Stimulated activated CD8-positive, alpha-beta memory T cell treated with anti-CD3 and anti-CD28 coated beads, Interleukin-15, amount 100 ng/mL, for 24 hours (primary cell): ENCODE measurements at places on chromosomes 11 and 22.

DNA sequence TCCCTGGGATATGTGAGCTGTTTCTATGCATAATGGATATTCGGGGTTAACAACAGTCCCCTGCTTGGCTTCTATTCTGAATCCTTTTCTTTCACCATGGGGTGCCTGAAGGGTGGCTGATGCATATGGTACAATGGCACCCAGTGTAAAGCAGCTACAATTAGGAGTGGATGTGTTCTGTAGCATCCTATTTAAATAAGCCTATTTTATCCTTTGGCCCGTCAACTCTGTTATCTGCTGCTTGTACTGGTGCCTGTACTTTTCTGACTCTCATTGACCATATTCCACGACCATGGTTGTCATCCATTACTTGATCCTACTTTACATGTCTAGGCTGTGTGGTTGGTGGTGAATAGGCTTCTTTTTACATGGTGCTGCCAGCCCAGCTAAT is 1.3 kb downstream of the TUG1 start:
- no peak for DNase-seq

DNA sequence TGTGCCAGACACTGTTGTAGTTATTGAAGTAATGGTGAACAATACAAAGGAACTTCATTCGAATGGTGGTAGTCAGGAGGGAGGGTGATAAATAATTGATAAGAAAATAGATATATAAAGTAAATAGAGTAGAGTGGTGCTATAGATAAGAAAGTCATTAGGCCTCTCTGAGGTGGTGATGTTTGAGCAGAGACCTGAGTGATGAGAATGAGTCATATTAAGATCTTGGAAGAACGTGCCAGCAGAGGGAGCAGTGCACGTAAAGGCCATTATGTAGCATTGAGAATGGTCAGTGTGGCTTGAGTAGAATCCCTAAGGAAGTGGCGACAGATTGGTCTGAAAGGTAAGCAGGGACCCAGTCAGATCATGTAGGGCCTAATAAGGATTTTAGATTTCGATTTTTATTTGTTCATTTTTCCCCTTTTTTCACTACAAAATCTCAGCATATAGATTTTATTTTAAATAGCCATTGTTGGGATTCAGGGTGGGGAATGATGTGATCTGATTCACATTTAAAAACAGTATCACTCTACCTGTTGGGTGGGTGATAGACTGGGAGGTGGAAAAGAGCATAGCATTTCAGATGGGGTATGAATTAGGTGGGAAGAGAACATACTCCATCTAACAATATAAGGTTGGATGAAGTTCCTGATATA is 44.7 kb downstream of the CCDC90B start:
- no peak for DNase-seq

DNA sequence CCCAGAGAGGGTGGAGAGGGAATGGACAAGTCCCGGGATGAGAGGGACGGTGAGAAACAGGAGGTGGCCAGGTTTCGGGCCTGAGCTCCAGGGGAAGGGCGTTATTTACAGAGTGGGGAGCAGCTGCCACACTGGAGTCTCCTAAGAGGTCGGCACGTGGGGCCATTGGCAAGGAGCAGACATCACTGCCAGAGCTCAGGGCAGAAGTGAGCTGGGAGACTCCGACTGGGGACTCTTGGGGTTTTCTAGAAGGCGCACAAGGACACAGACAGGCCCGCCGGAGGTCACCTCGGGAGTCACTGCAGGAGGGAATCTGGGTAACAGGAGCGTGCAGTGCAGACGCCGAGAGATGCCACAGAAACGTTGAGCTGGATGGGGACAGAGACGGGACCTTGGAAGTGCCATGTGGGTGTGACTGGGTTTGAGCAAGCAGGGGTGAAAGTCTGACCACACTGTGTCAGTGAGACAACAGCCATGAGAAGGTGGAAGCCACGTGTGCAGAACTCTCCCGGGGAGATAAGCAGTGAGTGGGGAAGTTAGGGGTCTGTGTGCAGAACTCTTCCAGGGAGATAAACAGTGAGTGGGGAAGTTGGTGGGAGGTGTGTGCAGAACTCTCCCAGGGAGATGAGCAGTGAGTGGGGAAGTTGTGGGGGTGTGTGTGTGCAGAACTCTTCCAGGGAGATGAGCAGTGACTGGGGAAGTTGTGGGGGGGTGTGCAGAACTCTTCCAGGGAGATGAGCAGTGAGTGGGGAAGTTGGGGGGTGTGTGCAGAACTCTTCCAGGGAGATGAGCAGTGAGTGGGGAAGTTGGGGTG is 187.5 kb downstream of the SHANK2 start:
- no peak for DNase-seq

GRCh38 chr22:36548606-36549005 is 19.6 kb upstream of the EIF3D start:
- DNase-seq = no peak

DNA sequence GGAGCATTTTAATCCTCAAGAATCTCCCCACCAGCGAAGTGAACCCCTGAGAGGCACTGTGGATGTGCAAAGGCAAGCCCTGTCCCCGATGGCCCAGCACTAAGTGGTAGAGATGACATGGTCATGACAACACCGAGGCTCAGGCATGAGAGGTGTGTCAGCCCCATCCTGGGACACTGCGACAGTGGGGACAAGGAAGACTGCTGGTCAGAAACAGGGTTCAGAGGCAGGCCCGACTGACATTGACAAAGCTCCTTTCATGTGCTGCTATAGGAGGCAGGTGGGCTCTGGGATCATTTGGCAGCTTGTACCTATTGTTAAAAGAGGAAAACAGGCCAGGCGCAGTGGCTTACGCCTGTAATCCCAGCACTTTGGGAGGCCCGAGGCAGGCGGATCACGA is 54.3 kb upstream of the MYEOV start:
- DNase-seq = no peak

GRCh38 chr11:118623269-118623655 is 15.8 kb downstream of the PHLDB1 start:
- no peak for DNase-seq

DNA sequence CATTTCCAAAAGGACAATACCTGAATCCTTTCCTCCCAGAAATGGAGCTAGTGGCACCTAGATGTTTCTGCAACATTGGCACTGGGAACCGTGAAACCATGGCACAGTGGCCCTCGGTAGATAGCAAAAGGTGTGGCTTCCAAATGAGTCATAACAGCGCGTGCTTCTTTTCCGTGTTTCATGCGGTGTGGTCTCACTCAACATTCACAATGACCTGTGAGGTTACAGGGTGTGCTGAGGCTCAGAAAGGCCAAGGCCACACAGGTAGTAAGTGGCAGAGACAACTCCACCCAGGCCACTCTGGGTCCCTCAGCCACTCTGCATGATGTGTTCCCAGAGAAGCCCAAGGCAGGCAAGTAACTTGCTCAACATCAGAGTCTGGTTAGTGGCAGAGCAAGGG is 67.4 kb downstream of the TP53I11 start:
- DNase-seq = no peak

DNA sequence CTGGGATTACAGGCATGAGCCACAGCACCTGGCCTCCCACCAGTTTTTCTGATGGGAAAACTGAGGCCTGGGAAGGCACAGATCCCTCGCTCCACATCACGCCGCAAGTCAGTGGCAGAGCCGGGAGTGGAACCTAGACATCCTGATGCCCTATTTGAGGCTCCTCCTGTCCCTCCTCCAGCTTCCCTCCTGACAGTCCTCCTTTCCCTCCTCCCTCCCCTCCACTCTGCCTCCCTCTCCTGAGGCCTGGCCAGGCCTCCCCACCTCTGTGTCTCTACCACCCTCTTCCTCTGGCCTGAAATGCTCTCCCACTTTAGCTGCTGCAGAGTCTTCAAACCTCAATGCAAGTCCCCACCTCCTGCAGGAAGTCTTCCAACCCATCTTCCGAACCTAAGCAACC is 13.3 kb upstream of the TP53I11 start:
- DNase-seq = no peak

GRCh38 chr11:12099132-12099873 is 11.1 kb upstream of the MICAL2 start:
- no peak for DNase-seq

GRCh38 chr11:69726481-69726880 is 22.7 kb upstream of the FGF19 start:
- no peak for DNase-seq

- no peak for DNase-seq
Measured at GRCh38 chr11:81674211-81674610, 1059.5 kb downstream of the FAM181B start.

- no peak for DNase-seq
Measured at GRCh38 chr11:22044126-22044525, 148.8 kb upstream of the ANO5 start.

DNA sequence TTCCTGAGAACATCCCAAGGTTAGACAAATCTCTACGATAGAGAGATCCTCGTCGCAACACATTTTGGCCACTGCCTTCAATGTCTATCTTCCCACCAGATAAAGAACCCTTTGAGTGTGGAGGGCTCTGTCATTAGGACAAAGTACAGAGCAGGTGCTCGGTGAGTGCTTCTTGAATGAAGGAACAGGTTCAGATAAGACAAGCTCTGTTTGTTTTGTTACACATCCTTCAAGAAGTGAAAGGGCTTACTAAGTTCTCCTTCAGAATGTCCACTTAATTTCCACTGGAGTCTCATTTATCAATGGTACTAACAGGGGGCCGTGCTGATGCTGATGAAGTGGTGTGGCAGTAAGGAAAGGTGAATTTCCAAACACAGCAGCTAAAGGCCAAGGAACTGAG is 89.4 kb downstream of the SYN3 start:
- no peak for DNase-seq

DNA sequence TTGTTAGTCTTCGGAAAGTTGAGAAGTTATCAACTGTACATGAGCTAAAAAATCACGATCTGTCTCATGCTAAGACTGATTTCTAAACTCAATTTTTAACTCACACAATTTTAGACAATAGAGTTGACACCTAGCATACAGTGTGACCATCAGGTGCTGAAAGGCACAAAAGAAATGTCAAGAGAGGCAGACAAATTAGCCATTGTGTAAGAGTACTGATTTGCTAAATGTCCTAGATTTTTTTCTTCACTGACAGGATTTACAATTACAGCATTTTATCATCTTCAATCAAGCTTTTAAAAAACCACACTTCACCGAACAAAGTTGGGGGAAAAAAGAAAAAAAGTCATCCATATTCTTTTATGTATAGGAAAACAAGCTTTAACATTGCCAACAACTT is 7.0 kb downstream of the LGR4 start:
- DNase-seq = no peak

GRCh38 chr11:102361086-102362031 is 14.3 kb downstream of the BIRC2 start:
- DNase-seq = no peak

- no peak for DNase-seq
Measured at GRCh38 chr22:33757041-33757801, 163.1 kb downstream of the LARGE1 start.

- DNase-seq = no peak
Measured at GRCh38 chr22:47591016-47591415, 828.6 kb downstream of the TBC1D22A start.

DNA sequence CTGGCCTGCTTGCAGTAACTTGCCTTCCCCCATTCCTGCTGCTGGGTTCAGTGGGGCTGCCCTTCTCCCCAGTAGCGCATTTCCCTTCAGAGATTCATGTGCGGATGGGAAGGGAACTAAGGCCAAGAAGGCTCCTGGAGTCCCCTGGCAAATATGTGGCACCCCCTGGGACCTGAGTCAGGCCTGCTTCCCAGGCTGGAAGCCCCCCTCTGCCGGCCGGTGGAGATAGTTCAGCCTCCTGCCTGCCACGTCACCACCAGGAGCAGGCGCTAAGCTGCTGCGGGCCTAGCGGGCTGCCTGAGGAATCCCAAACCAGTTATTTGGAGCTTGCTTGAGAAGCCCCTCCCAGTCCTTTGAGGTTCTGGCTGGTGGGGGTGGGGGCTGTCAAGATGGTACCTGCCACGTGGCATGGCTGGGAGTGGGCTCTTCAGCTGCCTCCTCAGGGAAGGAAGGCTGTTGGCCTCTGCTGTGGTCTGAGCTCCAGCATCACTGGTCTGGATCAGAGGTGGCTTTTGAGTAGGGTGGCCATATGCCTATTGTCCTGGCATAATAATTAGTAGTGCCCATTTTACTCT is 2.0 kb downstream of the SERPINH1 start:
- DNase-seq = no peak

GRCh38 chr11:12124306-12124705 is 13.9 kb downstream of the MICAL2 start:
- DNase-seq = no peak

GRCh38 chr11:60767388-60767811 is 10.7 kb downstream of the MS4A15 start:
- DNase-seq = no peak

DNA sequence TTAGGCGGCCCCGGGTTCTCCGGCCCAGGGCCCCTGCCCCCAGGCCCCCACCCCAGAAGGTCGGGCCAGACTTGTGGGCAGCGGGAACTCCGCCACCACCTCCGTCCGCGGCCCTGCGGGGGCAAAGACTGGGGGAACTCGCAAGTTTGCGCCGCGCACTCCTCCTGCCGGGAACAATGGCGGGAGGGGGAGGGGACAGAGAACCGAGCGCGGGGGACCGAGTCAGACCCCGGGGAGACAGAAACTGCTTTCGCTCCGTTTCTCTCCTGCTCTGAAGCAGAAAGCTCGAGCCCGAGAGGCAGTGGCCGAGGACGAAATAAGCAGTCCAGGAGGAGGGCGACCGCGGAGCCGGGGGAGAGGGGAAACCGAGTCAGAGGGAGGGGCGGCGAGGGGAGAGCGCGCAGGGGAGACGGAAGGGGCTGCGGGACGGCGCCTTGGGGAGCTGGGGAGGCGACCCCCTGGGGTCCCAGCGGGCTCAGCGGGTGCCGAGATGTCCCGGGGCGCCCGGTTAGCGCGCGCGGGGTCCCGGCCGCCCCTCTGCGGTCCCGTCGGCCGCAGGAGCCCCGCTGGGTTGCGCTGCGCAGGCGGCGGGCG is 555 bp downstream of the TP53I11 start:
- no peak for DNase-seq

- DNase-seq = no peak
Measured at GRCh38 chr11:64400102-64400501, 41.1 kb downstream of the RPS6KA4 start.

GRCh38 chr11:108958368-108959104 is 293.7 kb downstream of the DDX10 start:
- DNase-seq = no peak

- DNase-seq = no peak
Measured at GRCh38 chr22:37300551-37301017, 18.3 kb downstream of the CYTH4 start.

GRCh38 chr11:87870086-87870485 is 305.2 kb downstream of the RAB38 start:
- no peak for DNase-seq

DNA sequence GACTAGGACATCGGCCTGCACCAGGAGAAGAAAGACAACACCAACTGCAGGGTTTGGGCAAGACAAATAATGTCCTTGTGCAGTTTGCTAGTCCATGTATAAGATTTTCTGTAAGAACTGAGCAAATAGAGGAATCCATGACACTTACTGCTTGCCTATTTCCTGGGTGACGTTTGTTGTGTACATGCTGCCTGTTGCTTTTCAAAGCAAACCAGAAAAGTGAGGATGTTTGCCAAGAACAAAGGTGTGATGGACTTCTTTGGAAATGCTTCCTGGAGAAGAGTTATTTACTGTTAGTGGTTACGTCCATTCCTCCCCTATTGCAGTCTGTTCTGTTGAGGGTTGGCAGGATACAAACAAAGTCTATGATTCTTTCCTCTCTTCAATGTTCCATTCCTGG is 126.5 kb downstream of the CASP12 start:
- DNase-seq = no peak

- no peak for DNase-seq
Measured at GRCh38 chr11:123174196-123175183, 20.6 kb downstream of the CLMP start.
